ENCODE measurements at places on chromosomes 7 and 10.
A peak's percentile ranks its signal among the peaks of the same experiment; 100 is the strongest.

GRCh38 chr10:132273304-132273944, 34.3 kb downstream of the STK32C start:
- DNase-seq: no peak

DNA sequence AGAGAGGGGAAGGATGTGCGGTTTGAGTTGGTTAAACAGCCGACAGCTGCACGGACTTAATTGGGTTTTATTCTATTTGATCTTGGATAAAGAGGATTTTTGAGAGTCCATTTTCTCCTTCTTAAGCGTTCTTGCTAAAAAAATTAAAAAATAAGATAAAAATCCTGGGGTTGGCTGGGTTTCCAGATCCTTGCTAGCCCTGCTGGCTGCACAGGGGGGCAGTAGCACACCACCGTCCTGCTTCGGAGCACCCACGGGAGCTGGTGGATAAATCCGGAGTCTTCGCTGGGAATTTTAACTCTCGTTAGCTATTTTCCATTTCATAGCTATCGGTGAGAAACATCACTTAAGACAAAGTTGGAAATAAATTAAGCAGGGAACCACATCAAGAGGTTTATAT, 792.0 kb downstream of the TYW1 start:
- DNase-seq: no peak

GRCh38 chr10:61890430-61890829, 11.1 kb upstream of the ARID5B start:
- no peak for DNase-seq

- no peak for DNase-seq
Measured at GRCh38 chr7:13743226-13743625, 246.2 kb downstream of the ETV1 start.

DNA sequence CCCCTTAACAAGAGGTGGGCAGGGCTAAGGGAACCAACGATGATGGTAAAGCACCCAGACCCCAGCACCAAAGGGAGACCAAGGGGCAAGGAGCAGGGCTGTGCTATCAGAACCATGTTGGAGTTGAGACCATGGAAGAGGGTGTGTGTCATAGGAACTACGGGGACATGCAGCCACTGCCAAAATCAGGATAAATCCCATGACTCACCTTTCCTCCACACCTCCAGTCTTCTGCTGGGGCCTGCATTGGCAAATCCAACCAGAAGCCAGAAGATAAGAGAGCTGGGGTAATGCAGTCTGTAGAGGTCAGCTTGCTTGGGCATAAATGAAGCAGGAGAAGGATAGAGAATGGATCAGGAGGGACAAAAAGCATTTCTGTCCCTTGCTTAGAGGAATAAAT, 42.7 kb upstream of the SMARCD3 start:
- DNase-seq: no peak

DNA sequence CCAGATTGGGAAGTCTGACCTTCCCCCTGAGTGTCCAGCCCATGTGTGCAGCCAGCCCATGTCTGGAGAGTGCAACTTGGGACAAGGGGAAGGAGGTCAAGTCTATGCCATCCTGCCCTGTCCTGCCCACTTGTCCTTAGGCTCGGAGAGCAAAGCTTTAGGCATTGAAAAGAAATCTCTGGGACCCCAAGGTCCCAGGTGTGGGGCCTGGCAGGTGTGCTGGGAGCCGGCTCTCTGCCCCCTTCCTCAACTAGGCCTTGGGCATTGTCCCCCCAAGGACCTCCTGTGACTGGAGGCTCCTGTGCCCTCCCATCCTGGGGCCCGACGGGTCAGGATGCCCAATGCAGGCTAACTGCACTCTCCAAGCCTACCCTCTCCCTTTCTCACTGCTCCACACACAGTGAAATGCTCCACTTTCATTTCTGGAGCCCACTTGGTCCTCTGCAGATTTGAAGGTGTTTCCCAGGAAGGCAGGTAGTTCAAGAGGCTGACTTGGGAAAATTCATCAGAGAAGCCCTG, 124.7 kb downstream of the PTPN20 start:
- no peak for DNase-seq

DNA sequence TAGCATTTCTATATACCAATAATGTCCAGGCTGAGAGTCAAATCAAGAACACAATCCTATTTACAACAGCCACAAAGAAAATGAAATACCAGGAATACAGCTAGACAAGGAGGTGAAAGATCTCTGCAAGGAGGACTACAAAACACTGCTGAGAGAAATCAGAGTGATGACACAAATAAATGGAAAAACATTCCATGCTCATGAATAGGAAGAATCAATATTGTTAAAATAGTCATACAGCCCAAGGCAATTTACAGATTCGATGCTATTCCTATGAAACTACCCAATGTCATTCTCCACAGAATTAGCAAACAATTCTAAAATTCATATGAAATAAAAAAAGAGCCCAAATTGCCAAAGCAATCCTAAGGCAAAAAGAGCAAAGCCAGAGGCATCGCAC, 116.8 kb upstream of the ZNF32 start:
- DNase-seq: no peak

DNA sequence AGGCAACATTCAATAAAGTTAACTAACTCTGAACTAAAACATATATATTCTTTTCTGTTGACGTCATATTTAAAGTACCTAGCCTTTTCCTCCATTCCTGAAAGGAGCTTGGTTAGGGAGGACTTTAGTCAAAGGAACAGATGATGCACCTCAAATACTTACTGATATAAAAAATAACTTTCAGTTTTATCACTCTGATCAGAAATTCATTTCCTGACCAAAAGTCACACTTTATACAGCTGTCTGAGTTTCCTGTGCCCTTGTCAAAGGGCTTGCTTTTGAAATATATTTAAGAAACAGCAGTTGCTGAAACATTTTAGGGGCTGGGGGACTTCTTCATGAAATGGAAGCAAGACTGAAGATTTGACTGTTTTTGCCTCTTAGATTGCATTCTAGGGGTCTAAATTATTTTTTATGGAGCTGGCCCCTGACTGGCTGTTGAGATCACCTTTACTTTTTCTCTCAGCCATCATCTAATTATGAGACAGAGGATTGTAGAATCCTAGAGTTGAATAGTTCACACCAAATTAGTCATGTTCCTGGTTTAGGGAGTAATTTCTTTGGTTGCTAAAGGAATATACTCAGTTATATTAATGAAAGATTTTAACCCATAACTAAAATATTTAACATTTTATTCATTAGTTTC, 46.6 kb downstream of the GLCCI1 start:
- DNase-seq: no peak

GRCh38 chr7:28717445-28718054, 240.6 kb downstream of the TRIL start:
- no peak for DNase-seq

- no peak for DNase-seq
Measured at GRCh38 chr10:129849452-129849750, 114.7 kb downstream of the EBF3 start.

GRCh38 chr7:116511552-116512519, 12.3 kb downstream of the CAV2 start:
- no peak for DNase-seq

DNA sequence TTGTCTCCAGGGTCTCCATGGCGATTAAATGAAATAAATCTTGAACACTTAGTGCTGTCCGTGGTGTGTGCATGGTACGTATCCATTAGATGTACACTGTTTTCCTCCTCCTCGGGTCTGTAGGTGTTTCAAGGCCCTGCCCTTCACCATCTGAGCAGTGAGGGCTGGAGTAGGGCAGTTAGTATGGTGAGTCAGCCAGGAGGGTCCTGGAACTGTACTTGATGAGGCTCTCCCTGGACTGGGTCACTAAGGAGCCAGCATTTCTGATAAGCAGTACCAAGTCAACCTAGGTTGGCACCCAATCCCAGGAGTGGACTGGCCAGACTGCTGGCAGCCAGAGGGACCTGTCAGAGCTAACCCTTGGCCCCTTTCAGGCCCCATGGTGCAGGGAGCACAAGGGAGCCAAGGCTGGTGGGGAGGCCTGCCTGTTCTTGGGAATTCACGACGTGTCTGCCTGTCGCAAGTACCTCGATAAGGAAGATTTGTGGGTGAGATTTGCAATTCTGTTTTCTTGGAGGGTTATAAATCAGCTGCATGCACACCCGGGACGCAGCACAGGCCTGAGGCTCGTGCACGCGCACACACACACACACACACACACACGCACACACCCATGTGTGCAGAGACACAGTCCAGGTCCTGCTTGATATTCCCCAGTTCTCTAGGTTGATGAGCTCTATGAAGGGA, 114.2 kb downstream of the ZMIZ1 start:
- DNase-seq: no peak

- peak; percentile 19 for DNase-seq
Measured at GRCh38 chr10:23702977-23703414, 264.1 kb downstream of the OTUD1 start.

DNA sequence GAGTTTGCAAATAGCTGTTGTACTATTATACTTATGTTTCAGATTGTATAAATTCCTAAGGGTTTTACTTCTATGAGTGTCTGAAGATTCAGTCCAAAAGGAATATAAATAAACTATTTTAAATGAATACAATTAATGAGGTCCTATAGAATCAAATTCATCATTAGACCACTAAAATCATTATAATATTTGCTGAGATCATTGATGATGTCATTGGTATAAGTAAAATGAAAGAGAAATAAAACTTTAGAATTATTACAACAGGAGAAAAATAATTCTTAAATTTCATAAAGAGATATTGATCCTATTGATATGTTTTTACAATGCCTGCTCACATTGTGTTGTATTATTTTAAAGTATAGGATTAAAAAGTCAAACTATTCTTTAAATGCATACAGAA, 544.0 kb upstream of the ZWINT start:
- no peak for DNase-seq

DNA sequence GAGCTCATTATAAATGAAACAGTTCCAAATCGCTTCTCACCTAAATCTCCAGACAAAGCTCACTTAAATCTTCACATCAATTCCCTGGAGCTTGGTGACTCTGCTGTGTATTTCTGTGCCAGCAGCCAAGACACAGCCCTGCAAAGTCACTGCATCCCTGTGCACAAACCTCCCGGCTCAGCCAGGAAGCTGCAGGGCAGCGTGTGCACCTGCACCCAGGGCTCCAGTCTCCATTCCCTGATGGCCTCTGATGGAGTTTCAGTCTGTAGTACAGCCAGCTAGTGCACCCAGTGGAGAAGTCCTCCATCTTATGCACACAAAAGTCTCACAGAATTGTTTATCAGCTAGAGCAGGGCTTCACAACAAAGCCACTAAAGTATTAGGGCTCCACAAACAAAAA, 51.1 kb upstream of the PRSS58 start:
- DNase-seq: no peak

DNA sequence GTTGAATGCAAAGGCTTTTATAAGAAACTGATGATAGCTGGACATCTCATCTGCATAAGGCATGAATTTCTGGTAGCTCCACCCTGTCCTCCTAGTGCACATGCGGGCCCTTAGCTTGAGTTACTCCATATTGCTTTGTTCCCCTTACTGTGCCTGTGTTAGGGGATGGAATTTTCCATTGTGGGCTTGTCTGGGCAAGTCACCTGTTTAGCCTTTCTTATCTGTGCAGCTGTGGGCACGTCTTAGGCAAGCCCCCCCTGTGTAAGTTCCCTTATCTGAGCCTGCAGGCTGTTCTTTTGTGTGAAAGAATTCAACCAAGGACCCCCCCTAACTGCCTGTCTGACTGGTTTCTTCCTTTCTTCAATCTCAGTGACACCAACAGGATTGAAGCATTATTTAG, 14.5 kb upstream of the CROT start:
- DNase-seq: no peak

DNA sequence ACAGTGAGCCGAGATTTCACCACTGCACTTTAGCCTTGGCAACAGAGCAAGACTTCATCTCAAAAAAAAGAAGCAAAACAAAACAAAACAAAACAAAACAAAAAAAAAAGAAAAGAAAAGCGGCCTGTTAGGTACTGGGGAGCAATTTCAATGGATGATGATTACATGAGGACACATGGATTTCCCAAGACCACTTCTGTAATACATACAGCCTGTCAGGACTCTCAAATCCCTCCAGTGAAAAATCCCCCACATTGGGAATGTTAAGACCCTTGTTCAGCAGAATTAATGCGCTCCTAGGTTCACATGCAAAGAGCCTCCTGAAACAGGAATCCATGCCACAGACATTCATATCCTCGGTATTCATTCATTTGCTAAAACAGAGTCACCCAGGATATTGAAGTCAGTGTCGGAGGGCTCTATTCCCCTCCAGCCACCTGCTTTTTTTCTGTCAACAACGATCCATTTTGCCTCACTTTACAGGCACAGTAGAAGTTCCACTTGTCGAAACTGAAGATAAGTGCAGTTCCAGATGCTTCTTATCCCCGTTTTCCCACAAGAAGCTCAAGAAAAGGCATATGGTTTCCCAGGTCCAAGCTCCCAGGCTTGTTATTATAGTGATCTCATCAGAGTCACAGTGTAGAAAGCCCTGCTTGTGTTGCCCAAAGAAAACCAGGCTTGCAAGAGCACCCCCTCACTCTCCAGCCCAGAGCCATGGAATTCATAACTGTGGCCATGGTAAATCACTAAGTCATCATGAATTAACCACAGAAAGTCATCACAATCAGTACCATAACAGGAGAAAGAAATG, 20.2 kb downstream of the SLC16A12 start:
- DNase-seq: no peak

DNA sequence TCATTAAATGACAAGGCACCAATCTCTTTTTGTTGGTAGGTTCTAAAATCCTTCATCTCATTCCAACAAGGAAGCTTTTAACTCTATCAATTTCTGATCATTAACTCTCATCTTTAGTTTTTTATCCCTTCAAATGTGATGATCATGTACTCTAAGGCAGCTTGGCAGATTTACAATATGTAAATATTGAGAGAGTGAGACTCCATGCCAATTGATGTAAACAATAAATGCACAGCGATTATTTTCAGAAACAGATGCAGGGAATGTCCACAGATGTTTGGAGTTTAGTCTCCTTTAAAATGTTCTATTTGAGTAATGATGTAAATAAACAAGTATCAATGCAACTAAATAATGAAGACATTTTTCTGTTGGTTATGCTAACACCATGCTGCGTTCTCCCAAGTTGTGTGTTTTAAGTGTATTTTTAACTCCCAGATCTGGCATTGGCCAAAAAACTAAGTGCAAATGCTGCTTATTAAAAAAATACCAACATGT, 213.8 kb downstream of the AHR start:
- DNase-seq: no peak

DNA sequence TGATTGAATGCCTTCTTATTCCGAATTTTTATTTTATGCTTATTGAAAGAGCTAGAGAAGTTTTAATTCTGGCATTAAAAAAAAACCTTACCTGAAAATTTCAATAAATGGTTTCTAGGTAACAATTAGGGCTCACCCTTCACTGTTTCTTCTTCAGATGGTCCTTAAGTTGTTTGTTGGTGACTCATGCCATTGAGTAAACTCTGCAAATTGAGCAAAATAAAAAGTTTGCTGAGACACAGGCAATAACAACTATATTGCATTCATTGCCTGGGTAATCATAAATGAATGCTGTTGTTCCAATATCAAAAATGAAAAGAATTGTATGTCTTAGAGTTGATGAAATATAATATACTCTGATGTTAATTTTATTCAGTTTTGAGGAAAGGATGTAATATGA, 300.3 kb downstream of the CDK14 start:
- no peak for DNase-seq

DNA sequence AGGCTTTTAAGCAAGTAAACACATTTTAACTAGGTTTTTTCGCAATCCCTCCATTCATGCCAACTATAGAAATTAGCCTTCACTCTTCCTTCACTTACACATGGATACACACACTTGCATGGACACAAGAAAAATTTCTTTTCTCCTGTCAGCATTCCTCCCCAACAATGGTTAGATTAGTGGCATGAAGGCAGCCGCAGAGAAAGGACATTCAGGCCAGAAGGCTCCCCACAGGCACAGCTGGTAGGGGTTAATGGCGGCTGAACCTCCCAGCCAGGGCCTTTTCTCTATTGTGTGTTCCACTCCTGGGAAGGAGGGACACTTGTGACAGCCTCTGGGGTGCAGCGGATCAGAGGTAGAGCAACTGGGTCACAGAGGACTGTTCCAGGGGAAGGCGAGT, 255.0 kb upstream of the SP8 start:
- DNase-seq: no peak
